ENCODE measurements at places on chromosomes 1 and 21.

- no peak for DNase-seq
Observed at GRCh38 chr1:5875345-5875910, 116.8 kb downstream of the NPHP4 start.

GRCh38 chr1:77484334-77484733, 198.1 kb downstream of the ZZZ3 start:
- no peak for DNase-seq

DNA sequence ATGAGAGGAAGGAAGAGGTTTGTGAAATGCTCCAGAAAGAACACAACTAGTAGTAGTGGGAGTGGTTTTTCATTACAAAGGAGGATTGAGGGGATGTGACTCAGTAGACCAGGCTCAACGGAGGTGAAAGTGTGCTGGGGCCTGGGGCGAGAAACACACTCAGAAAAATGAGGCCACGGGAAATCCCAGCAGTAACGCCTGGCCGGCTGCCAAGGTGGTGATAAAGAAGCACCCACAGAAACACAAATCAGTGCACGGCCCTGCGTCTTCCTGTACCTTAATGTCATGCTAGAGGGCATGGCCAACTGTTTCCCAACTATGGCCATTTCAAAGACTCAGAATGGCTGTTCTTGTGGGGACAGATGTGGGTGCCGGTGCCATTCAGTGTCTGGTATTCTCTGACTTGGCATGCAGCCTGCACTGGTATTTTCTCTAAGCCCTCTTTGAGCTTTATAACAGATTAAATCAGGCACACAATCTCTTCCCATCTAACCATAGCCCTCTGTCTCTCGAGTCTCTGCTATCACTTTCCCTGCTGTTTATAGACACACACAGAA, 38.2 kb downstream of the URB2 start:
- peak; percentile 80 for DNase-seq

DNA sequence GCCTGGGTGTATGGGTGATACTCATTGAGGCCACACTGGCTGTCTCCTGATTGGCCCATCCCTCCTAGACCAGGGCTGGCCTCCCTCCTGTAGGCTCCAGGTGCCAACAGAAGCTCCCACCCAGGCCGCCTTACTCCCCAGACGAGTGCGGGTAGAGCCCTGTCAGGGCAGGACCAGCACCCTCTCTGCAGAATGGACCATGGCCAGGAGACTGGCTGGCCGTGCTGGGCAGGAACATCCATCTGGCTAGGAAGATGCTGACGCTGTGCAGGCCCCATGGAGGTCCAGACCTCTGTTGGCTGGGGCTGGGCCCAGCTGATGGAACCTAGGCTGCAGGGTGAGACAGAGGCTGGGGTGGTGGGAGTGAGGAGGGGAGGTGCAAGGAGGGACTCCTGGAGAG, 25.0 kb upstream of the EPB41 start:
- DNase-seq: no peak

- DNase-seq: no peak
Observed at GRCh38 chr1:224253721-224254120, 70.7 kb downstream of the DEGS1 start.

- no peak for DNase-seq
Observed at GRCh38 chr1:63190171-63190570, 132.2 kb upstream of the FOXD3 start.

GRCh38 chr1:81187635-81188034, 613.1 kb upstream of the ADGRL2 start:
- DNase-seq: no peak

- DNase-seq: peak; percentile 52
Observed at GRCh38 chr1:231214918-231215680, 25.9 kb upstream of the GNPAT start.

GRCh38 chr1:28064064-28064463, 24.3 kb downstream of the EYA3 start:
- DNase-seq: peak; percentile 44

DNA sequence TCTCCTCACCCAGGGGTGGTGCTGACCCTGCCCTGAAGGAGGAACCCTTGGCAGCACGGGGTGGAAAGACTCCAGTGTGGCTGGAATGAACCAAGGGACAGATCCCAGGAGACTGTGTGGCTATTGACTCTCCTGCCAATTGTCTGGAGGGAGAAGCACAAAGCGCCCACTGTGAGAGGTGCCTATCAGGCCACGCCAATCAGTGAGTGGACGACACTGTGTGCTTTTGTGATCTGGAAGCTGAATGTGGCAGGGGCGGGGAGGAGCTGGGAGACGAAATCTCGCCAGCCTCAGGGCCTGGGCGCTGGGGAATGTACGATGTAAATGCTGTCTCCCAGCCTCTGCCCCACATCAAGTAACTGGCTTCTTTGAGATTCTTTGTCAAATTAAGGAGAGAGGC, 167.1 kb downstream of the ZBTB18 start:
- DNase-seq: no peak

DNA sequence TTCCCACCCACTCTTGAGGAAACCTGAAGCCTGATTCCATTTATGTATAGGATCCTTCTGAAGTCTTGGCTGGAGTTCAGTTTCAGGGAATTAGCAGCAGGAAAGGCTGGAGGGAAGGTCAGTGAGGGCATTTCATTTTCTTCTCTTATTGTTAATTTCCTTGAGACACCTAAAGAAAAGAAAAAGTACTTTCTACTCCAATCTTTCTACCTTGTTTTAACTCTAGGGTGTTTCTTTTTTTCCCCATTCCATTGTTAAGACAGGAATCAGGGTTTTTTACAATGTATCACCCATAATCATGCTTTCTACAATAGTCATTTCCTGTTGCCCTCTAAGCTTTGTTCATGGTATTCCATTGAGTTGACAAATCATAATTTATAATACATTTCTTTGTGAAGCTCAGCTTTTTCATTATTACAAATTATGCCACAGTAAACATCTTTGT, 27.4 kb downstream of the SNRPE start:
- DNase-seq: no peak

GRCh38 chr1:88070956-88071355, 613.1 kb upstream of the PKN2 start:
- DNase-seq: no peak

DNA sequence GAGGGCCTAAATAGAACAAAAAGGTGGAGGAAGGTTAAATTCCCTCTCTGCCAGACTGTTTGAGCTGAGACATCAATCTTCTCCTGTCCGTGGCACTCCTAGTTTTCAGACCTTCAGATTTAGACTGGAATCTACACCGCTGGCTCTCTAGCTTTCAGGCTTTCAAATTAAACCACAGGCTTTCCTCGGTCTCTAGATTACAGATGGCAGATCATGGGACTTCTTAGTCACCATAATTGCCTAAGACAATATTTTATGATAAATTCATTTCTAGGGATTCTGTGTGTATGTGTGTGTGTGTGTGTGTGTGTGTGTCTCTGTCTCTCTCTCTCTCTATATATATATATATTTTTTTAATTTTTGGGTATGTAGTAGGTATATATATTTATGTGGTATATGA, 428.7 kb downstream of the PLA2G4A start:
- no peak for DNase-seq

DNA sequence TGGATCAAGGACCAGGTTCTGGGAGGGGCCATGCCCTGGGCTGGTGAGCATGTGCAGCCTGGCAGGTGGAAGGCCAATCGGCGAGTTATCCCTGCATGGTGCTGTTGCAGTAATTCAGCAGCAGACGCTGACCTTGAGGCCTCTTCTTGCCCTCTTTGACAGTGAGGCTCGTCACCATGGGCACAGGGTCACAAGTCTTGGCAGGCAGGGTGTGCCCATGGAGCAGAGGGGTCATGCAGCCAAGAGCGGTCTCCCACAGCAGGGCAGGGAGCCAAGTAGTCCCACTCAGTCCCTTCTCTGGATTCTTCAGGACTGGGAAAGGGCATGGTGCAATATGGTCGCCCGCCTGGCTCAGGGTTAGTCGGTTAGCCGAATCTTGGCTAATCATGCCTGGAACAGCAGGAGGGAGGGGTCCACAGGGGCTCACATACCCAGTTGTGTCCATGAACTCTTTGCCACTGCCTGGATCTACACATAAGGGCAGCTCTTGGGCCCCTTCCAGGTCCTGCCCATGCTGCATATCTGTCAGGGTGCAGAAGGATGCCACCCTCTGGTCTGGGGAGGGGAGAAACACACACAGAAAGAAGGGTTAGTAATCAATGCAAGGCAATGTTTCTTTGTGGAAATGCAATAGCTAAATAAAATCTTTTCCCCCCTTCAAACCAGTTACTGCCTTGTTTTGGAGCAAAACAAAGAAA, 226.8 kb downstream of the SIPA1L2 start:
- DNase-seq: no peak

DNA sequence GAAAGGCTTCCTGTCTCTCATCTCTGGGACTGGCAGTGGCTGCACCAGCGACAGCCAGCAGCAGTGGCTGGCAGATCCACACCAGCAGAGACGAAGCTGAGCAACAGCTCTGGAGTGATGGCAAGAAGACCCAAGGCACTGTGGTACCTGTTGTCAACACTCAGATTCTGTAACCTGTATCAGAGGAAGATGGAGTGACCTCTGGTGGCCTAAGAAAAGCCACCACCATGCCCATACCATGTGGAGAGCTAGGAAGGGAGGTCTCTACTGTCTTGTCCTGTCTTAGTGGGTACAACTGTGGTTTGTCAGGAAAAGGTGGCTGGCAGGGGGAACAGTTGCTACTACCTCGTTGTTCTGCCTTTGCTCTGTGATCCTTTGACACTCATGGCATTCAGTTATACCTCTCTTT, 22.5 kb upstream of the RHBDL2 start:
- peak; percentile 32 for DNase-seq

DNA sequence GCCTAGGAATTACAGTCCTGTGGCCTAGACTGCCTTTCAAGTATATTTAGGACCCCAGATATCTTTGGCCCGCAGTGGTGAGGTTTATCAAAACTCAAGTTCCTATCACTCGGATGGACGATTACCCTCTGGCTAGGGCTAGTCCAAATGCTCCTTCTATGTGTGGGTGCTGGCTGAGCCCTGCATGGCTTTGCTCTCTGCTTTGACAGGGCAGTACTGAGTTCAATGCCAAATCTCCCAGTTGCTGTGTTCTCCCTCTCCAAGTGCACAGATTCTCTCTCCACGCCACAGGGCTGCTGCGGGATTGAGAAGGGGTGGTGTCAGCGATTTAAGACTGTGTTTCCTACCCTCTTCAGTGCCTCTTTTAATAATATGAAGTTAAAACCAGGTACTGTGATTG, 97.0 kb downstream of the LHX4 start:
- no peak for DNase-seq

DNA sequence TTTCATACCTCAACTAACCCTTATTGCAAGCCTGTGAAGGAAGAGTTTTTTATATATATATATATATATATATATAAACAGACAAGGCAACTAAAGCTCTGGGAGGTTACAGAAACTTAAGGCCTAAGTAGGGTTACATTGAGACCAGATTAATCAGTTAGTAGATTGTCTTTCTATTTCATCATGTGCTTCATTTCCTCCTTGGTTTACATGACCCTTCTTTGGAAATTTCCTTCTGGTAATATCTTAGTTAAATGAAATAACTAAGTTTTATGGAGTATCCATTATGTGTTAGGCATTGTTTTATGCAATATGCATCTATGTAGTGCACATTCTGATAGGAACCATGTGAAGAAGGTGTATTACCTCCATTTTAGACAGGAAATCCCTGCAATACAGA, 112.7 kb downstream of the FGGY start:
- no peak for DNase-seq

GRCh38 chr1:172845371-172845770, 186.5 kb downstream of the FASLG start:
- DNase-seq: no peak

DNA sequence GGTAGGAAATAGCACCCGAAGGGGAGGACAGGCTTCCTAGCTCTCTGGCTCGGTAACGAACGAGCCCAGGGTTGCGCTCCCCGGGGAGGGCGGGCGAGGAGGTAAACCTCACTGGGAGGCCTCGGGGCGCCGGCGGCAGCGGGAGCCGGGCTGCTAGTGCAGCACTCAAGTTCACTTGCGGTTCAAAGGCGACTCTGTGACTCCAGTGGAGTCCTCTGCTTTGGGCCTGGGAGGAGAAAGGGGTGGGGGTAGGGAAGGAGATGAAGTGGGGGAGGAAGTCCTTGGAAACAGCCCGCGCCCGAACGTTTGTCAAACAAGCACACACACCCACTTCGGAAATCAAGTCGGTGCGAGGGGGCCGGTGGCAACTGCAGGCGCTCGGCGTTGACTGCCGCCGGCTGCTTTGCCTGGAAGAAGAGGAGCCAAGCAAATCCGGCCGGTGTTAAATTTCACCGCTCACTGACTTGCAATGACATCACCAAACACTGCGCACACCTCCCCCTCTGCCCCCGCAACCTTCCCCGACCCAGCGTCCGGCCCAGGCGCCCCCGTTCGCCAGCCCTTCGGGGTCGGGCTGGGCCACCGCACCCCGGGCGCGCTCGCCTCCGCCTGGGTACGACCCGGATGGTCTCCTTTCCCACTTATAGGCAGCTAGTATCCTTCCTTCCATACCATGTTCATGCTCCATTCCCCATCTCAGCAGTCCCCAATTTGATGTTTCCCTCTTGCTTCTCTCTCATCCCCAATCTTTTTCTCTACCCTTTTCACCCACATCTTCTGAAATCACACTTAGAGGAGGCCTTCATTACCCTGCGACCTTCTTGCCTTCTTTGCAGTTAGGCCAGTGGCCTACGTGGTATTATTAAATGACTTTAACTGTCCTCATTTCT, at the start of gene COL24A1:
Gene COL24A1 (minus strand): TSS at position 207 of the 890 bp plus-strand sequence. CDS start 376 bp downstream, outside the sequence.
- DNase-seq: no peak

- no peak for DNase-seq
Observed at GRCh38 chr21:33171616-33172169, 58.0 kb upstream of the IFNAR2 start.

- DNase-seq: no peak
Observed at GRCh38 chr1:94246692-94247137, 9.3 kb upstream of the ARHGAP29 start.

DNA sequence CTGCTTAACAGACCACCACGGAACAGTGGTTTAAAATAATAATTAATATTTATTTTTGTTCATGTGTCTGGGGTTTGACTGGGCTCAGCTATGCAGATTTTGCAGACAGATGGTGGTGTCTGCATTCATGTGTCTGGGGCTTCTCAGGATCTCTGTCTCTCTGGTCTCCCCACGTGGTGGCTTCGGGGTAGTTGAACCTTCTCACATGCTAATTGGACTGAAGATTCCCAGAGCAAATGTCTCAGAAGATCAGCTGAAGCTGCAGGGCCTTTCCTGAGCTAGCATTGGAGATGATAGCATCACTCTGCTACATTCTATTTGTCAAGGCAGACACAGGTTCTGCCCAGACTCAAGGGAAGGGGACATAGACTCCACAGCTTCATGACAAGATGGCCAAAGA, 109.1 kb upstream of the DNAH14 start:
- no peak for DNase-seq

GRCh38 chr1:26744075-26744959, 43.4 kb upstream of the PIGV start:
- peak; percentile 97 for DNase-seq

- DNase-seq: no peak
Observed at GRCh38 chr1:60942291-60942690, 140.1 kb upstream of the NFIA start.
